Fibroblast of the aortic adventitia (primary cell): ENCODE measurements at places on chromosomes 11 and 22.

DNA sequence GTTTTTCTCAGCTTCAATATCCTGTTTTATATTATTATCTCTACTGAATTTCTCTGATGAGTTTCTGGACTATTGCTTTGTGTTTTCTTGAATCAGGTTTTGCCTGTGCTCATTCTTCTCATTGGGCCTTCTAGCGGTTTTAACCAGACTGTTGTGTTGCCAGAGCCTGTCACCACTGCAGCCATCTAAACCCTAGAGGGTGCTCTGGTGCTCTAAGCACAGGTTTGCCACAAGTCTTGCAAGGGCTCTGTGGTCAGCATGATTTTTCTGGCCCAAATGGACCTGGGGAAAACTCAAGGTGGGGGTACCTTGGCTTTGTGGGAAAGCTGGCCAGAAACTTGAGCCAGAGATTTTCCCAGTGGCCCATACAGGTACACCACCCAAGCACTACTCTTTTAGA is 52.4 kb upstream of the TYR start:
- no peak for DNase-seq

GRCh38 chr11:68735646-68736045 is 15.7 kb downstream of the TESMIN start:
- DNase-seq, result no peak

GRCh38 chr11:11316651-11317230 is 36.3 kb downstream of the CSNK2A3 start:
- no peak for DNase-seq

GRCh38 chr11:29217901-29218300 is 798.9 kb downstream of the KCNA4 start:
- no peak for DNase-seq

- no peak for DNase-seq
These were observed 22.9 kb upstream of the CARD18 start for GRCh38 chr11:105162506-105162905.

DNA sequence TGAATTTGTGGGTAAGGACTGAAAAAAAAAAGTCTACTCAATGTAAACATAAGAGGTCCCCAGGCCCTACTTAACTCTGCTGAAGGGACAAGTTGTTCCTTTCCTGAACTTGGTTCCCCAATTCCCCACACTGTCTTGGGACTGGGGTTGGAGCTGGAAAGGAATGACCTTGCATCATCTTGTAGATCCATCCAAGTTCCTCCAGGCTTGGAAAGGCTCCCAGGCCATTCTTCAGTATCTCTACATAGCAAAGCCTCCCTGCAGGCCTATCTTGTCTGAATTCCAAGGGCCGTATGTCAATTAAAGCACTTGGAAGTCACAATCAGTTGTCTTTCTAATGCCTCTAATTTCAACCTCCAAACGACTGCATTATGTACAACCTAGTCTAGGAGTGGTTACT is 361.2 kb downstream of the TMEM135 start:
- DNase-seq, result peak; percentile 79

GRCh38 chr11:1682225-1682905 is 14.6 kb upstream of the KRTAP5-6 start:
- no peak for DNase-seq

DNA sequence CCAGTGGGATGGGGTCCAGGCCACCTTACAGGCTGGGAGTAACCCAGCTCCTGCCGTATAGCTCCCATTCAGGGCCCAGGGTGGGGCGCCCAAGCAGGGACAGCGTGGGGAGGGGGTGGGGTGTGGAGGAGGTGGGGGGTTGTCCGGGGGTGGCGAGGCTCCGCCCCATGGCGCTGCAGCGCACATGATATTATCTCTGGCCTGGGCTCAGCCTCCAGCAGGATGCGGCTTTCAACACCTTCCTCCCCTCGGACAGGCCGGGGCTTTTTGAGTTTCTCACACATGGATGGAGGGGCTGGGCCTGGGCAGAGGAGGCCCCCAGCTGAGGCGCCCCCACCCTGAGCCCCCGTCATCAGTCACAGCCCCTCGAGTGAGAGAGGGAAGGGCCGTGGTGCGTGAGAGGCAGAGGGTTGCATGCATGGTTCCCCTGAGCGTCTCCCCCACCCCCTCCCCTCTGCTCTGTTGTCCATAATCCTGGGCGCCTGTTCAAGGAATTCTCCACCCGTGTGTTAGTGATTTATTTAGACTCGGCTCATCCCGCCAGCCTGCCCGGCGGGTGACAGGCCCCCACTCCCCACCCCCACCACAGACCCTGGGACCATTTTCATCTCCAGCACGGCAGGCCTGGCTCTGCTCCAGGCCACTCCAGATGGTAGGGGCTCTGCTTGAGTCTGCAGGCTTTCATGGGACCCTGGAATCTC is 44.9 kb downstream of the WNT11 start:
- DNase-seq, result peak; percentile 47

GRCh38 chr11:64482588-64482987 is 108.4 kb upstream of the SLC22A12 start:
- DNase-seq, result no peak

GRCh38 chr11:94134651-94135512 is 6.2 kb downstream of the PANX1 start:
- peak; percentile 94 for DNase-seq

GRCh38 chr11:26199331-26200095 is 132.4 kb upstream of the ANO3 start:
- peak; percentile 16 for DNase-seq

DNA sequence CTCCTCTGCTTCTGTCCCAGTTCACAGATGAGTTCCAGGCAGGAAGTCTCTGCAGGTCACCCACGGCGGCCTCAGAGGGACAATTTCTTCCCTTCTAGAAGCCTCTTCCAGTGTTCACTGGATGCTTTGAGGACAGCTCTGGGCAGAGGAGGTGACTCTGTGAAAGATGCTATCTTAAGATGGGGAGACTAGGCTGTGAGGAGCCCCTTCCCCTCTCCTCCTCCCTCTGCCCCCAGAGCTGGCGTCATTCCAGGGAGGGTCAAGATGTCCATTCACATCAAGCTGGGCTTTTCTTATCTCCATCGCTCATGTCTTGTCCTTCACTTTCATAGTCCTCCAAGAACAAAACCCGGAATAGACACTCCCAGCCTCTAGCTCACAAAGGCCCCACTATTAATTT is 3.3 kb downstream of the APLNR start:
- DNase-seq, result no peak

GRCh38 chr11:124892146-124892545 is 5.5 kb downstream of the ROBO4 start:
- no peak for DNase-seq

GRCh38 chr22:29328566-29329500 is 13.3 kb upstream of the RASL10A start:
- no peak for DNase-seq

- DNase-seq, result peak; percentile 99
These were observed 380.7 kb downstream of the MN1 start for GRCh38 chr22:27420817-27421361.

DNA sequence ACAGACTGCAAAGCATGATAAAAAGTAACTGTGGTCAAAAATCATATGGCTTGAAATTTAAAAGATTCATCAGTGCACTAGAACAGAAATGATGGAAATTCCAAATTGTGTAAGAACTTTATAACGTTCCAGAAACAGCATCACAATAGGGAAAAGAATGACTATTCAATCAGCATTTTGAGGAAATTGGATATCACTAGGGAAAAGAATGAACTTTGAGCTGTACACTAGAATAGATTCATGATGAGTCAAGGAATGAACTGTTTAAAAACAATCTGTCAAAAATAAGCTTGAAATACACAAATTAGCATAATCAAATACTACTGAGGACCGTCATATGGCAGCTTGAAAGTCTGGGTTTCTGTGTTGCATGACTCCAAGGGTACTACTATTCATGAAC is 20.5 kb upstream of the HEPHL1 start:
- peak; percentile 67 for DNase-seq

GRCh38 chr11:23974051-23974450 is 522.8 kb upstream of the LUZP2 start:
- no peak for DNase-seq

DNA sequence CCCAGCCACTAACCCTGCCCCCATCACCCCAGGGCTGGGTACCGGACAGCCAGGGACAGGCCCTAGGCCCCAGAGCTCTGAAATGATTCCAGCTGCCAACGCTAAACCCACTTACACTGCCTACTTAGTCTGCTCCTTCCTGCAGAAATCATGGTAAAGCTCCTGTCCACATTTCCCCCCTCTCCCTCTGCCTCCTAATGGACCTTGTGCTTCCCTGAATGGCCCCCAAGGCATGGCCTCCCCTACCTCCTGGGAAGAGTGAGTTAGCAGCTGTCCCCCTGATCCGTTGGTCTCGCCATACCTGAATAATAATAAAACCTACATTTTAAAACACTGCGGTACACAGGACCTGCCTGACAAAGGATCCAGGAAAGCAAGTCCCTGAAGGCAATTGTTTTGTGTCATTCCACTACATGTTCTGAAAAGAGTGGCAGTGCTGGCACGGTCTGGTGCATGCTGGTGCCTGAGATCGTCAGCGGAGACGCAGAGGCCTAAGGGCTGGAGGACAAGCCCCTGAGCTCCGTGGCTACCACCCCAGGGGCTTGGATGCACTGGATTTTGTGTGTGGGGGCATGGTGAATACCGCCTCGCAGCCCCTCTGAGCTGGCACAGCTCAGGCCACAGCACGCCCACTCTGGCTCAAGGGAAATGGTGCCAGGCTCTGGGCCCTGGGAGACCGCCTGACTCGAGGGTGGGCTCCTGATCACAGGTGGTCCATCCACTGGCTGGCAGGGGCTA is 186.3 kb downstream of the CTTN start:
- DNase-seq, result no peak

DNA sequence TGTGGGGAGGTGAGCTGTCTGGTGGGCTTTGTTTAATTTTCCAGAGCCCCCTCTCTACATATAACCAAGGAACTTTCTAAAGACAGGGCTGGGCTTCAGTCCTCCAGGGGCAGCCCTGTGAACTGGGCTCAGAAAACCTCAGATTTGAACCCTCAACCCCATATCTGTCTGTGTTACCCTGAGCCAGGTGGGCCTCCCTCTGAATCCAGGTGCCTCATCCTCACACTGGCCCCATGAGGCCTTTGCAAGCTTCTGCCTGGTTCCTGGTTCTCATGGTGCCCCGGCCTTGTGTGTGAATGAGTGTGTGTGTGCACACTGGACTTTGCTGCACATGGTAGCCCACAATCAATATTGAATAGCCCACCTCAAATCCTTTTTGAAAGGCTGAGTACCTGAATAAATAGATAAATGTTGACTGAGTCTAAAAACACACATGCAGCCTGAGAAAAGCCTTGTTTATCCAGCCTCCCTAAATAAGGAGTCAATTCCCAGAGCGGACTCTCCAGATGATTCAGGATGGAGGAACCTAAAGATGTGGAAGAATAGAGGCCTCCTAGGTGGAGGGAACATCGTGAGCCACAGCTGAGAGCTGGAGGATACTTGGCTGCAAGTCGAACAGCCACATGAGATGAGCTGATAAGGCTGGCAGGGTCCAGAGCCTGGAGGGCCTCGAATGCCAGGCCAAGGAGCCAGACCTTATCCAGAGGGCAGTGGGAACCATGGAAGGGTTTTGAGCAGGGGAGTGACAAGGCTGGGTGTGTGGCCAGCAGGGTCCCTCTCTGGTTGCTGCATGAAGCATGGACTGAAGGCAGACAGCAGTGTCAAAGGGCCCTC is 28.1 kb upstream of the P2RY2 start:
- no peak for DNase-seq

DNA sequence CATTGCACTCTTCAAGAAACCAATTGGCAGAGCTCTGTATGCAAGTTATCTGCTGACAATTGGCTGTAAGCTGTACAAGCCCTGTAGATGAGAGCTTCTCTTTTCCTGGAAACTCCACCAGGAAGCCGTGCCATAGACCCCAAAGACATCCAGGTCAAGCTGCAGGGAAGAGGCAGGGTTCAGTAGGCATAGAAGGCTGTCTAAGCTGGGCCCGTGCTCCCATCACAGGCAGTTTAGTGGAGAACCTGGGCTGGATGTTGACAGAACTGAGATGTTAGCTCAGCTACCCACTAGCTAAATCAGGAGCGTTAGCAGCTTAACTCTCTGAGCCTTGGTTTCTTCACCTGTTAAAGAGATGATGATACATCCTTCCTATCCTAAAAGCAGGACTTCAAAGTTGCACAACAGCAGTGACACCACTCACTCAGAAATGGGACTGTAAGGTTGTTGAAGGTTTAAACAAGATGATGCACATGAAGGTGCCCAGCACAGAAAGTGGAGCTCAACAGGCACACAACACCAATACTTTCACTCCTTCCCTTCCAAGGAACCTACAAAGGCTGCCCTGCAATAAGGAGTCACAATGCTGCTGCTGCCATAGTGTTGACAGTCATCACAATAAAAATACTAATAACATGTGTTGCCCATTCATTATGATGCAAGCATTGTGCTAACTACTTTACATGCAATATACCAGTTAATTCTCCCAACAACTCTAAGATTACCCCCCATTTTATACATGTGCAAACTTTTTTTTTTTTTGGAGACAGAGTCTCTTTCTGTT is 115.4 kb downstream of the ZBTB16 start:
- DNase-seq, result no peak

- DNase-seq, result no peak
These were observed 1.2 kb downstream of the USH1C start for GRCh38 chr11:17543041-17543440.

- no peak for DNase-seq
These were observed 116.5 kb downstream of the FEZ1 start for GRCh38 chr11:125379565-125379964.

DNA sequence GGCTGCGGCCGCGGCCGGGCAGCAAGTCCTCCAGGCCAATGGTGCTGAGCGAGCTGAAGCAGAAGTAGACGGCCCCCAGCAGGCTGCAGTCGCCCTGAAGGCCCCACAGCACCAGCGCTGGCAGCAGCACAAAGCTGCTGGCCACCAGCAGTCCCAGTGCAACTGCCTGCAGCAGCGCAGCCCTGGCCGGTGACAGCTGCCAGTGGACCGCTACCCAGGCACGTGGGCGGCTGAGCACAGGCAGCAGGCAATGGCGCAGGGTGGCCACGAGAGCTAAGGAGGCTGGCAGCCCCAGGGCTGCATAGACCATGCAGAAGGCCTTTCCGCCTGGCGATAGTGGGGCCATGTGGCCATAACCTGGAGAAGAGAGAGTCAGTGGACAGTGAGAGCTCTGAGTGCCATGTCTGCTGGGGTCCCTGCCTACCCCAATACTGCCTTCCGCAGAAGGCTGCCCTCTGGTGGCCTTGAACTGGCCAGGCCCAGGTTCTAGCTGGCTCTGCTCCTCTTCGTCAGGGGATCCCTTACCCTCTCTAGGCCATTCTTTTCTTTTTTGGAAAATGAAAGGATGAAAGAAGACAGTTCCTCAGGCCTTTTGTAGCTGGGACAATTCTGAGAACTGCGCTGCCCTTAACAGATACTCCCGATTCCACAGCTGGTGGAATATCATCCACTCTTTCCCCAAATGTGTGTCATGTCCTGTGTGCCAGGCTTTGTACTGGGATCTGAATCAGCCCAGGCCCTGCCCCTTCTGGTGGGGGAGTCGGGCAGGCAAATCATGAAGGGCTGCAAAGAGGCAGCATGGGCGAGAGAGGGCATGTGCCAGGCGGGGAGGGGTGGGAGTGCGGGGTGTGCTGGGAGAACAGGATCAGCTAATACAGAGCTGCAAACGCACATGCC is 1.8 kb downstream of the KCNK7 start:
- DNase-seq, result no peak

DNA sequence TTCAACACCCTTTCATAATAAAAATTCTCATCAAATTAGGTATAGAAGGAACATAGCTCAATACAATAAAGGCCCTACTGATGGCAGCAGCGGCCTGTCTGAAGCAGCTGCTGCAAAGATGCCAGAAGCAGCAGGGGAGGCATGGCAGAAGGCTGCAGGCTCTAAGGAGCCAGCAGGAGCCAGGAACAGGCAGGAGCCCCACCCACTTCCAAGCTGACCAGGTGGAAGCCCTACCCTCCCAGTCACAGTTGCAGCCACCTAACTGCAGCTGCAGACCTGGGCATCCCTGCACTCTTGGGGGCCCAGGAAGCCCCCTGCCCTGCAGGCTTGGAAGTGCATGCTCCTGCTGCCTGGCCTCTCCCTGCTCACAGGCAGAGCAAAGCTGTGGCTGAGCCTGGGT is 18.2 kb upstream of the OR6A2 start:
- peak; percentile 10 for DNase-seq
